ENCODE measurements at places on chromosomes 12 and 14.

GRCh38 chr12:92511786-92512185 lies 191.0 kb upstream of the PLEKHG7 start:
- DNase-seq = no peak

- DNase-seq = no peak
Observed at GRCh38 chr12:1970331-1970900, 33.8 kb downstream of the DCP1B start.

GRCh38 chr14:100425429-100425827 lies 102.3 kb downstream of the SLC25A47 start:
- no peak for DNase-seq

DNA sequence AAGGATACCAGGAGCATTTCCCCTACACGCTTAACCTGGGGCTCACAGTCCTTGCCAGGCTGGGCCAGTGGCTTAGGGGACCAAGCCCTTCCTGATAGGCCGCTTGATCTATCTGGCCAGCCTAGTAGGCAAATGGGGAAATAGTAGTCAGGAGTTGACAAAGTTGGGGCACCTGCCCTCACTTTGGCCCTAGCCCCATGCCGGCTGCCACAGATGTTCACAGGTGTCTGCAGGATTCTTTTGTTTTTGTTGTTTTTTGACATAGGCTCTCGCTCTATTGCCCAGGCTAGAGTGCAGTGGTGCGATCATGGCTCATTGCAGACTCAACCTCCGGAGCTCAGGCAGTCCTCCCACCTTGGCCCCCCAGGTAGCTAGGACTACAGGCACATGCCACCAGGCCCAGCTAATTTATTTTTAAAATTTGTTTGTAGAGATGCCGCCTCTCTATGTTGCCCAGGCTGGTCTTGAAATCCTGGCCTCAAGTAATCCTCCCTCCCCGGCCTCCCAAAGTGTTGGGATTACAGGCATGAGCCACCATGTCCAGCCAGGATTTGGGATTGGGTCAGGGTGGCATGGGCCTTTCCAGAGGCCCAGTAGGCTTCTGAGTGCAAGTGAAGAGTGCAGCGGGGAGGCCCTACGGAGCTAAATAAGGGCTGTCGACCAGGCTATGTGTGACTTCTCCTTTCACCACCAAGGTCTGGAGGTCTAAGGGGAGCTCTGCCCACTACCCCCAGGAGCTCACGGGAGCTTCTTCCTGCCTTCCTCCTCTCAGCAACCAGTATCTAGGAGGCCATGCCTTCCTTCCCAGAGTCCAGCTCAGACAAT lies 15.5 kb upstream of the HDAC7 start:
- no peak for DNase-seq

DNA sequence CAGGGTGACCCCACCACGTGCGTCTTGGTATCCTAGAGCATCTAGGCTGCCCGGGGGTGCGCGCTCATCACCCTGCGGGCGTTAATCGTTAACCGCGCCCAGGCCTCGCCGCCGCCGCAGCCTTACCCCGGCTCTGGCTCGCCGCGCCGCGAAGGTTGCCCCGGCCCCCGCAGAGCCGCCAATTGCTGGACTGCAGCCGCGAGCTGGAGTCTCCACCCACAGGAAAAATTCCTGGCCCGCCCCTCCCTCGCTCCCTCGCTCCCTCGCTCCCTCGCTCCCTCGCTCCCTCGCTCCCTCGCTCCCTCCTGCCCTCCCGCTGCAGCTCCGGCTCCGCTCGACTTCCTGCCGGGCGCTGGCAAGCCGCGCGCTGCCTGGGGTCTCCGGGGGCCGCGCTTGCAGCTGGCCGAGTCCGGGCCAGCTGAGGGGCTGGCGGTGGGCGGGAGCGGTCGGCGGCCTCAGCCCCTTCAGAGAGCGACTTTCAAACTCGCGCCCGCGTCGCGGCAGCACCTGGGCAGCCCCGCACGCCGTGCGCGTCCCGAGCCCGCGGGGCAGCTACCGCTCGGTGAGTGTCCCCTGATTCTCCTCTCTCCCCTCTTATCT lies at the start of gene PLEKHG3:
TSS of gene PLEKHG3 (plus strand) at position 282 of the 600 bp plus-strand sequence. CDS start 23,208 bp downstream, outside the sequence.
- no peak for DNase-seq

GRCh38 chr12:90024262-90024661 lies 315.6 kb upstream of the ATP2B1 start:
- DNase-seq = no peak

DNA sequence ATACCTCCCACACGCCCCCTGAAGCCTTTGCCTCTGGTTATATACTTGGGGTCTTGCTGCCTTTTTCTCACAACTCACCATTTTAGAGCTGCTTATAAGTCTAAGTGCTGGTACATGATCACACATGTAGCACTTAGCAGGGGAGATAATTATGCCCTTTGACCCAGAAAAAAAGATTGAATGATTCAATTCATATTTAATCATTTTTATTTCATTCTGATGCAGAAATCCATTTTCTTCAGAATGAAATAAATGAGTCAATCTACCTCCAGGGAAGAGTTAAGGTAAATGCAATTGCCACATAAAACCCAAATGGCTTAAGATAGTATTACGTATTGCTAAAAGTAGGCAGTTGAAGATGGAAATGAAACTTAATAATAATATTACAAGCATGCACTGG lies 414.6 kb upstream of the PRICKLE1 start:
- no peak for DNase-seq

DNA sequence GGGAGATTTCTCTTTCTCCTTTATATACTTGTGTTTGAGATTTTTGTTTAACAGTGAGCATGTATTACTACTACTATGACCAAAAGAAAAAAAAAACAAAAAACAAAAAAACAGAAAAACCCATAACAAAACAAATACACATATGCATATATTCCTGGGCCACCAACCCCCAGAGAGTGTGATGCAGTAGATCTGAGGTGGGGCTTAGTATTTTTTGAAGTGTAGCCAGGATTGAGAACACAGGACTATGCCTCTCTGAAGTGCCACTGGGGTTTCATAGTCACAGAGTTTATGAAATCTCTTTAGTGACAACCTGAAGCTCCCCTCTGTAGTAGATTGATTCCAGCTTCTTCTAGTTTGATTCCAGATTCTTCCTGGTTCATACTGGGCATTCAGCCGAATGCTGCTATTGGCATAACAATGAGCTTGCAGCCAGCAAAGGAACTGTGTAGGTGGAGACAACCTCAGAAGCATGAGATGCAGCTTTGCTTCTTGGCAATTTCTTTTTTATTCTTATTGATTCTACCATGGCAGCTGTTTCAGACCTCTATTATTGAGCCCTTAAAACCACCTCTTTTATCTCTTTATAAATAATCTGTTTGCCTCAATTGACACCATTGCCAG lies 15.5 kb upstream of the ANO4 start:
- no peak for DNase-seq
